Muscle of leg (tissue), 16 donors: ENCODE measurements at places on chromosomes 7 and 10. TPM values are rescaled to one million over a fixed set of nuclear protein-coding genes. Genes with fewer than 3 reads are reported as not detected.

SEM1 gene
- 160 TPM for polyA plus RNA-seq

DNA sequence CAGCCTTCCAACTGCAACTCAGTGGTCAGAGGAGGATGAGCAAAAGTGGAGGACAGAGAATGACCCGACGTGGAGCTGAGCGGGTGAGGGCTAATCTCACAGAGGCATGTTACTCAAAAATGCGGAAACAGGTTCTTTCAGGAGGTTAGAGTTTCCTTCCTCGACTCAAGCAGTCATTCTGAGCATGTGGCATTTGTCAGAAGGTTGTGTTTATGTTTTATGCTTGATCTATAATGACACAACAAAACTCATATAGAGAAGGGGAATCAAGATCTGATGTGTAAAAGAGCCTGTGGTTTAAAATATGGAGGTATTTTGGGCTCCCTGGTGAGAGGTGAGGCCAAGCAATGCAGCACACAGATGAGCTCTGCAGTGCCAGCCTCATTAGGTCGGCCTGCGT is 311.4 kb downstream of the ADARB2 start:
- DNase-seq = no peak

DNA sequence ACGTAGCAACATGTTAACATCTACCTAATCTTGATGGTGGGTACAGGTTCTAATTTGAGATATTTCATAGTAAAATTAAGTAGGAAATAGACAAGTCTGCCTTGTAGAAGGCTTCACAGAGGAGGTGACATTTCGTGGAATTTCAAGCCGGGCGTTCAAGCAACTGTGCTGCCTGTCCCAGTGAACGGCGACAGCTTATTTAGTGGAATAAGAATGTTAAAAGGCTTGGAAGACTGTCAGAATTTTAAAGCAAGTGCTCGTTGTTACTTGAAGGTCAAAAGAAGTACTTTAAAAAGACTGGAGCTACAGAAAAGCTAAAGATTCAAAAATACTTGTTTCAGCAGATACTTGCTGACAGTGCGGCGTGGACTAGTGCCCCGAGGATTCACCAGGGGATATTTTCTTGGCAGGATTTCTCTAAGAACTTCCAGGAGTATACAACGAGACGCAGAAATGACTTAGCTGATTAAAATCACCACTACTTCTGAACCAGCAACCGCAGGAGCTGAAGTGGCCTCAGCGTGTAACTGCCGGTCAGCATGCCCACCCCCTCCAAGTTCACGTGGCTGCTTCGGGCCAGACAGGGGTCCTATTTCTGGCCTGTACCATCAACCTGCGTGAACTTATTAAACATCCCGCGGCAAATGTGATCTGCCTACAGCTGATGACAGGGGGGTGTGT is 46.5 kb downstream of the CTBP2 start:
- peak; percentile 95 for DNase-seq

ODAD2 gene
- 0.45 TPM for polyA plus RNA-seq

CAPZA2 gene
- 184 TPM for polyA plus RNA-seq

- DNase-seq = no peak
These were observed 649.6 kb downstream of the LRMDA start for GRCh38 chr10:76080991-76081390.

DNA sequence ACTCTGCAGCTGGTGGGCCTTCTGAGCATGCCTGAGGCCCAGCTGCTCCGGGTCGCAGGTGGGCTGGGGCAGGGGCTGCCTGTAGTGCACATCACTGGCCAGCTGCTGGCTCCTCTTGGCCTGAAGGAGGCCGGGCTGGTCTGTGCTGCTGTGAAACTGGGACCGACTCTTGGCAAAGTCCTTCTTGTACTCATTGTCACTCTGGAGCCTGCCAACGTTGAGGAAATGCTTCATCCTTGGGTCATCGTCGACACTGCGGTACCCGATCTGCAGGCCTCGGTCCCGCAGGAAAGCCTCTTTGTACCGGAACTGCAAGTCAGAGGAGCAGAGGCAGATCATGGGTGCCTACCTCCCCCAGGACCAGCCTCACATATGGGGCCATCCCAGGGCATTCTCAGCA is 37.7 kb downstream of the HABP2 start:
- DNase-seq = peak; percentile 16

GRCh38 chr10:50582766-50583762 is 40.7 kb downstream of the SGMS1 start:
- no peak for DNase-seq

DNA sequence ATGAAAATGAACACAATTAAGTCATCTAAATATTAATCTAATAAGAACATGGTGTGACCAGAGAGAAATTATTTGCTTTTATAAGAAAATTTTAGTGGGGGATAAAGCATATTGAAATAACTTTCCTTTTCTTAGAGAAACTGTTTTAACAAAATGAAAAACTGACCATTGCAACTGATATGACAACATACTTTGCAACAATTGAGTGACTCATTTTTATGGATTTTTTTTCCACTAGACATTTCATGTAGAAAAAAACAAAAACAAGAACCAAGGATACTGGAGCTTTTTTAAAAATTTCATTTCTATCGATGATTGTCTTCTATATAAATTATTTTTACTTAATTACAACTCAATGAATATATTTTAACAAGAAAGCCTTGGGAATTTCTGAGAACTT is 90.0 kb downstream of the C1GALT1 start:
- DNase-seq = no peak

- no peak for DNase-seq
These were observed 27.6 kb downstream of the ANKRD7 start for GRCh38 chr7:118252087-118252486.

DNA sequence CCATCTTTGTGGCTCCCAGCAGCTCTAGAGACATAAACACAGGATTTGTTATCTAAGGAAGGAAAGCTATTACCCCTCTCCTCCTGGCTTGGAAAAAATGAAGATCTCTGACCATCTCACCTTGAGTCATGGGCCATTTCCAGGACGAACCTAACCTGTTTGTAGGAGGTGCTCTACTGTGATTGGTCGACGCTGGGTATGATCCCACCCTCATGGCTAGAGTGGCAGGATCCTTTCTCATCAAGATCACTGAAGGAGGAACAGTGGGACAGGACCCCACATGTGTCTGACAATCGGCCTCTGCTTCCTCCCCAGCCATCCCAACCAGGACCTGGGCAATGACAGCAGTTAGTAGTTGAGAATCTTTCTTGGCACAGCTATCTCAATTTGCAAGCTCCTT is 144.1 kb downstream of the EMX2 start:
- DNase-seq = no peak

SPDYE2 gene
- polyA plus RNA-seq = 13.6 TPM

CDNF gene
- polyA plus RNA-seq = 4.4 TPM

- DNase-seq = no peak
These were observed 187.0 kb downstream of the PPP1R17 start for GRCh38 chr7:31873816-31874597.

DNA sequence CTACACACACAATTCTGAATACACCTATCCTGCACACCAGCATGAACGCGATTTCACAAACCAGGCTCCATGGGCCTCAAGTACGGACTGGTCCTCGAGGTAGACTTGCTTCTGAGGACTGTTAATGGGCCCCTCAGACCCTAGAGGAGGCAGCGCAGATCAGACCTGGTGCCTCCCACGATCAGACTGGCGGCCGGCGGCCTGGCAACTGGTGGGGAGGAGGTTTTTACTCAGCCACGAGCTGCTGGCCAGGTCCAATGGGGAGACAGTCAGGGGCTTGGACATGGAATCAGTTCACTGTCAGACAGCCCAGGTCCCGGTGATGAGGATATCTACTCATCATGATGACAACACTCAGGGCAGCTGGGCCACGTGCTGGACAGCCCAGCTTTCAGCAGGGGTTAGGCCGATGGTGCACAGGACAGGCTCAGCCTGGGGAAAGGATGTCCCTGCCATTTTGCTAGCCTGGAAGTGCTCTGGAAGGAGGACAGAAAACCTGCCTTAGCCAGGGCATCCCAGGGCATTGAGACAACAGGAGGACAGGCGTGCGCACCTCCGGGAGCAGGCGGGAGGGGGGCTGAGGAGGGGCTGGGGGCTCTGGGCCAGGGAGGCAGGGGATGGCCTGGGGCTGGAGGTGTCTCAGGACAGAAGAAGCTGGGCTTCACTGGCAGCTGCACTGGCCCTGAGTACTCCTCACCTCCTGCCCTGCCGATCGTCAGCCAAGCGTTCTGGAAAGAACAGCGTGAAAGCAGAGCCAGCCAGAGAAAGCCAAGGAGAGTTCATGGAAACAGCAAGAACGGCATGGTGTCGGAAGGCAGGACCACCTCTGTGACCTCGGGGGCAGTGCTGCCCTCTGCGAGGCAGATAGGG is 48.0 kb upstream of the RASGEF1A start:
- no peak for DNase-seq

- DNase-seq = no peak
These were observed 335.4 kb upstream of the MTPN start for GRCh38 chr7:136312592-136312991.

KIF5B gene
- polyA plus RNA-seq = 144 TPM

DNA sequence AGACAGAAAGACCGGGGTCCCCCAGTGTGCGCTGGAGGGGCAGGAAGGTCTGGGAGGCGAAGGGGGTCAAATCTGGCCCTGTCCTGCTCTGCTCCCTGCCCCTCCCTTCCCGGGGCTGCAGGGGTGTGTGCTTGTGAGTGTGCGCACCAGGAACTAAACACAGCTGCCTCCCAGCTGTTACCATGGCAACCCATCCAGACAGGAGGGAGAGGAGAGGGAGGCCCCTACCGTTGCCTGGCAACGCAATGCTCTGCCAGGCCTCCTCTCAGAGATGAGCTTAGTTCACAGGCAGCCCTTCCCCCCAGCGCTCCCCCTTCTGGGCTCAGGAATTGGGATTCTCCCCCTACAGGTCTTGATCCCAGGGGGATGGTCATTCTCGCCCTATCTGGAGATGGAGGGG is 6.1 kb downstream of the NYAP1 start:
- peak; percentile 98 for DNase-seq

- no peak for DNase-seq
These were observed 78.1 kb upstream of the STRIP2 start for GRCh38 chr7:129356176-129356575.

- DNase-seq = no peak
These were observed 288.9 kb upstream of the KLF6 start for GRCh38 chr10:4073912-4074311.

DNA sequence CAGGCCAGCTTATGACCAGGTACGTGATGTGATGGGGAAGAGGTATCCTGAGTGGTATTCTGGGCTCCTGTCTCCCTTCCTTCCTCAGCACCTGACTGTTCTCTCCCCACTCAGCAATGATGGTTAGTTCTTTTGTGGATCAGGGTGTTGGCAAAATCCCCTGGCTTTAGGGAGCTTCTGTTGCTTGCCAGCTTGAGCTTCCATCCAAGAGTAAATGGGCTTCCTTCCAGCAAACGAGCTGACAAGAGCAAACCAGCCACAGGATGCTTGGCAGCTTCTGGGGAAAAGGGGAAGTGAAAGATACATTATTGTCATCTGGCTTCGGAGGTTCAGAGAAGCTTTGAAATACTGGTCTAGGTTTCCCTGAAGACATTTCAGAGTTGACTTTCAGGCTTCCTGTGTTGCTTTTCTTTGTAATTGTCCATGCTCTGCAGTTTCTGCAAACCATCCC is 5.2 kb downstream of the DUSP5 start:
- peak; percentile 94 for DNase-seq

SORCS3 gene
- polyA plus RNA-seq = 0.09 TPM

DNA sequence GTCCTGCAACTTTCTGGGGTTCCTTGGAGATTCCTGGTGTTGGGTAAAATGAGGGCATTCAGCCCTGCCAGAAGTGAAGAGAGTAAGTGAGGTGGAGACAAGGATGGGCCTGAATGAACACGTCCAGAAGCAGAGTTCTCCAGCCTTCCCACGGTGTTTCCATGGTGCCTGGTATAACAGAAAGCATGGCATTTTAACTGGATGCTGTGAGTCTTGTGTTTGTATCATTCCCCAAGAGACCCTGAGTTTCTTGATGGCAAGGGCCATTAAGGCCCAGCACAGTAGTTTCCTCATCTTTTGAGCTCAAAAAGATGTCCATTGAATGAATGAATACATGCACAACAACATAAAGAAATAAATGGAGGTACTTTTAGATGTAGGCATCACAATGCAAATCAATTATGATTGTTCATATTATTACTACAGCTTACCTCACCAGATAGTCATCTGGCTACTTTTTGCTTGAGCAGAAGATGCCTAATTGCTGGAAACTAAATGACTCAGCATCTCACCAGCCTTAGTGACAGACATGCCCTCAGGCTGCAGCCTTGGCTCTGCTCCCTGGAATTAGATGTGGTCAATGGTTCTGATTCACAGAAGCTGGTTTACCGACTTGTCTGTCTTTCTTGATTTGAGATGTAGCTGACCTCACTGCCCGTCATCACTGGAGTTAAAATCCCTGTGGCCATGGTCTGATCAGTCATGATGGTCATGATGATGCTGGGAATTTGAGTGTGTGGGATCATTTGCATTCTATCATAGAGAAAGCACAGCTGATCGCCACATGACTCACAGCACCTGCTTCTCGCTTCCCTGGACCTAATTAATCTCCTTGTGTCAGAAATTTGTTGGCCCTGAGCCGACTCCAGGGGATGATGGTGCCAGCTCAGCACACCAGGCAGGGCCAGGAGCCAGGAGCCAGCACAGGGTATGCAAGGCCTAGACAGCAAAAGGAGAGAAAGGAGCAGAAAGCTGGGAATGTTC is 83.9 kb downstream of the CXCL12 start:
- DNase-seq = peak; percentile 81

TMEM184A gene
- 4.2 TPM for polyA plus RNA-seq

GRCh38 chr10:112184052-112184371 is 447 bp upstream of the GPAM start:
- DNase-seq = no peak

NXPH1 gene
- 0.28 TPM for polyA plus RNA-seq

TLL2 gene
- polyA plus RNA-seq = 0.96 TPM

GRCh38 chr7:102875700-102876295 is 37.0 kb upstream of the LRRC17 start:
- DNase-seq = no peak

- DNase-seq = peak; percentile 64
These were observed 4.7 kb downstream of the ZNF503 start for GRCh38 chr10:75396631-75397495.

DNA sequence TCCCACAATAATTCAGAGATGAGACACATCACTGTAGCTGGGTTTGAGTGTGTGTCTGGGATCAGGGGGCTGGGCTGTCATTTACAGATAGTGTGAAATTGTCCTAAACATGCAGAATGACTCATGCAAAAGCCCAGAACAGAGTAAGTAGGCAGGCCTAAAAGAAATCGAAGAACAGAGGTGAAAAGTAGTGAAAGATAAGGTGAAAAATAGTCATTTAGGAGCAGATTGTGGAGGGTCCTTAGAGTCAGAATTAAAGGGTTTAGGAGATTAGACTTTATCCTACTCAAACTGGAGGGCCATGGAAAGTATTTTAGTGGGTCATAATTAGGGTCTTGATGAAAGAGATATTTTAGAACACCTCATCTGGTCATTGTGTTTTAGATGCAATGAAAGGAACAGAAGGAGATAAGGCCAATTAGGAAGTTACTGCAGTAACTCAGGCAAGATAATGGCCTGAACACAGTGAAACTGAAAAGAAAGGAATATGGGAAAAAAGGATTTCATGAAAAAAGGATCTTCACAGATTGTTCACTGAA is 58.3 kb upstream of the NEBL start:
- no peak for DNase-seq

TAS2R3 gene
- 0.36 TPM for polyA plus RNA-seq

GRCh38 chr7:32102432-32102873 is 32.2 kb upstream of the PDE1C start:
- DNase-seq = peak; percentile 17
